Stimulated activated CD8-positive, alpha-beta memory T cell treated with anti-CD3 and anti-CD28 coated beads, Interleukin-15, amount 100 ng/mL, for 1 hour (primary cell): ENCODE measurements at places on chromosomes 3 and 15.

GRCh38 chr15:59940456-59940855 is 63.7 kb upstream of the FOXB1 start:
- DNase-seq: no peak

DNA sequence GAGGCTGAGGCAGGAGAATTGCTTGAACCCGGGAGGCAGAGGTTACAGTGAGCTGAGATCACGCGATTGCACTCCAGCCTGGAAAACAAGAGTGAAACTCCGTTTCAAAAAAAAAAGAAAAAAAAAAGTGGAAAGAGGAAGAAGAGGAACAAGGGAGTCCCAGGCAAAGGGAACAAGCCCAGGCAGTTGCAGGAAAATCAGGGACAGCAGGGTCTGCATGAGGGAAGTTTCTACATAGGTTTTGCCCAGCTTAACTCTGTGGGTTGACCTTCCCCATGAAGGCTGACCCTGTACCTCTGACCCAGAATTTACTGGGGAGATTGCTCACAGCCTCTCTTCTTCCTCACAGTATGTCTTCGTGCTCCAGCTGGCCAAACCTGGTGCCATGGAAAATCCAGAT is 12.3 kb downstream of the RBP1 start:
- DNase-seq: no peak

- no peak for DNase-seq
These were observed 728.1 kb upstream of the GRM7 start for GRCh38 chr3:6132684-6133432.

DNA sequence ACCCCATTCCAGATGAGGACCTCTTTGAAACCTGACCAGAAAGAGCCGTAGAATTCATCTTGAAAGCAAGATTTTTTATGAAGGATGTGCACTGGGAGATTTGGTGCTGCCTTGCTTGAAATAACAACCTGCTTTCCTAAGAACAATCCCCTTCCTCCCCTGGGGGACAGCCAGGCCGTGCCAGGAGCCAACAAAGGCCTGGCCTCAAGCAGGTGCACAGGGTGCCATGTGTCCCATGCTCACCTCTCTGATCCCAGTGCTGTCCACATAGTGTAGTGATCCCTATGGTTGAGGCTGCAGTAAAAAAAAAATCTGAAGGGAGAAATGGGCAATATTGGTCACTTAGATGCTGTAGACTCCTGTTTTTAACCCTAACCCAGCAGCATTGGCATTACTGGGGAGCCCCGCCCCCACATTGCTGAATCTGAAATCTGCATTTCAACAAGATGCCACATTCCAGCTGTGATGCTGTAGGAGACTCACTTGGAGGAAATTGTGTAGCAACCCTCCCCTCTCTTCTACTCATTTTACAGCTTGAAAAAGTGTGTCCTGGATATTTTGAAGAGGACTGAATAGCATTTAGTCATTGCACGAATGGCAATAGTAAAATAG is 171.2 kb downstream of the APBA2 start:
- no peak for DNase-seq

GRCh38 chr3:101379658-101380376 is 59.4 kb upstream of the IMPG2 start:
- no peak for DNase-seq

- no peak for DNase-seq
These were observed 133.1 kb downstream of the THSD4 start for GRCh38 chr15:71248386-71248785.

GRCh38 chr3:180802837-180803236 is 109.6 kb upstream of the FXR1 start:
- no peak for DNase-seq

DNA sequence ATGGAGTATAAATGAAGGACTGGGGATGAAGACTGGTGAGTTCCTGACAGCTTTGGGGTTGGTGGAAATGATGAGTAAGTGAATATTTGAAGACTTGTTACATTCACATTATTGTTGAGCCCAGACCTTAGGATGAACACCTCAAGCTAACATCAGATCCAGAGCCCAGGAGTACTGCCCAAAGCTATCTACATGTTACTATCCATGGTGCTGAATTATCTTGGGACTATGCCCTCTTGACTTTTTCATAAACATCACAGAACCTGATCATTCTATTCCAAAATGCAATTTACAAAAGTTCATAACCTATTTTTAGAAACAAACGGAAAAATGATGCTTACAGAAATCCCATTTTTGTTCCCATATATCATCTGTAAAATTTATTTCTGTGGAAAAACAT is 613.3 kb downstream of the TUSC7 start:
- no peak for DNase-seq

DNA sequence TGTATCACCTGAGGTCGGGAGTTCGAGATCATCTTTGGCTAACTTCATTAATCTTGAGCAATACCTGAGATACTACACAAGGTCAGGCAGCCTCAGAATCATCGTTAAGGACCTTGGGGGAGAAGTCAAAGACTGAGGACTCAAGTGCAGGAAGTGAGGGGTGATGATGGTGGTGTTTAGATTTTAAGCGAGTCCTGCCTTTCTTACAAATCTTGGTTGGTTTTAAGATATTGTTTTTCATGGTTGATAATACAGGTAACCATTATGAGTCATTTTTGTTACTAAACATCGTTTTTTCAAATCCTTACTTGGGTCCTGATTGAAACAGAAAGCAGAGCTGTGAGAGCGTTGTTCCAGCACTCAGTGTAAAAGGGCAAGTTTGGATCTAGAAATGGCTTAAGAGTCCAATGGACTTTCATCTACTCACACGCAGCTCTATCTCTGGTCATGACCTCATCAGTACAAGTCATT is 4.1 kb downstream of the RASGRP1 start:
- DNase-seq: no peak

GRCh38 chr3:86801921-86802320 is 189.0 kb downstream of the VGLL3 start:
- DNase-seq: no peak

DNA sequence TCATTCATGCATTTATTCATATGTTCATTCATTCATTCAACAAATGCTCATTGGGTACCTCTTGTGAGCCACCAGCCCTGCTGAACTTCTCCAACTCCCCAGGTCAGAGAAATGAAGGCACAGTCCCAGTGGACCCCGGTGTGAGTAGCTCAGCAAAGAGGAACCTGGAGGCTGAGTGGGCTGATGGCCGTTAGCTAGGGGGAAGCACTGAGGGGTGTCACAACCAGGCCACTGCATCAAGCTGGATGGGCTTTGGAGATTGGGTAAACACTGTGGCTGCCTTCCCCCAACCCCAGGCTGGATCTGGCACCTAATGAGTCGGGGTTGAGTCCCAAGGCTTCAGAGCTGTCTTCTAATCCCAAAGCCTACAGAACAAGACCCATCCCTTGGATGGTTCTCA is 12.1 kb upstream of the ALAS1 start:
- DNase-seq: no peak

GRCh38 chr3:39978308-39978707 is 168.9 kb downstream of the MYRIP start:
- no peak for DNase-seq

- DNase-seq: no peak
These were observed 641 bp downstream of the ACVR2B start for GRCh38 chr3:38454178-38454883.

GRCh38 chr3:72311425-72311824 is 526.5 kb upstream of the PROK2 start:
- no peak for DNase-seq

GRCh38 chr3:107297597-107297996 is 79.6 kb upstream of the CCDC54 start:
- no peak for DNase-seq

GRCh38 chr15:100645671-100646070 is 43.3 kb downstream of the ASB7 start:
- DNase-seq: no peak

- no peak for DNase-seq
These were observed 62.6 kb downstream of the RGMA start for GRCh38 chr15:93026380-93026817.

DNA sequence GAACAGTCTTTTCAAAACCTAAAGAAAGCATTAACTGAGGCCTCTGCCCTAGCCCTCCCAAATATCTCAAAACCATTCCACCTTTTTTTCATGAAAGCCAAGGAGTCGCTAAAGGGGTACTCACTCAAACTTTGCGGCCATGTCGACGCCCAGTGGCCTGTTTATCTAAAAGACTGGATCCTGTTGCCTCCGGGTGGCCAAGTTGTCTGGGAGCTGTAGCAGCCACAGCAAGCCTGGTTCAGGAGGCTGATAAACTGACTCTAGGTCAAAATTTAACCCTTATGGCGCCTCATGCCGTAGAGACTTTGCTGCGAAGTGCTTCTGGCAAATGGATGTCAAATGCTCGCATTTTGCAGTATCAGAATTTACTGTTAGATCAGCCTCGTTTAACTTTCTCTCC is 39.5 kb downstream of the ZBTB11 start:
- no peak for DNase-seq
